BE2C (cell line): ENCODE measurements at places on chromosomes 16 and 17.
A peak's percentile ranks its signal among the peaks of the same experiment; 100 is the strongest.

DNA sequence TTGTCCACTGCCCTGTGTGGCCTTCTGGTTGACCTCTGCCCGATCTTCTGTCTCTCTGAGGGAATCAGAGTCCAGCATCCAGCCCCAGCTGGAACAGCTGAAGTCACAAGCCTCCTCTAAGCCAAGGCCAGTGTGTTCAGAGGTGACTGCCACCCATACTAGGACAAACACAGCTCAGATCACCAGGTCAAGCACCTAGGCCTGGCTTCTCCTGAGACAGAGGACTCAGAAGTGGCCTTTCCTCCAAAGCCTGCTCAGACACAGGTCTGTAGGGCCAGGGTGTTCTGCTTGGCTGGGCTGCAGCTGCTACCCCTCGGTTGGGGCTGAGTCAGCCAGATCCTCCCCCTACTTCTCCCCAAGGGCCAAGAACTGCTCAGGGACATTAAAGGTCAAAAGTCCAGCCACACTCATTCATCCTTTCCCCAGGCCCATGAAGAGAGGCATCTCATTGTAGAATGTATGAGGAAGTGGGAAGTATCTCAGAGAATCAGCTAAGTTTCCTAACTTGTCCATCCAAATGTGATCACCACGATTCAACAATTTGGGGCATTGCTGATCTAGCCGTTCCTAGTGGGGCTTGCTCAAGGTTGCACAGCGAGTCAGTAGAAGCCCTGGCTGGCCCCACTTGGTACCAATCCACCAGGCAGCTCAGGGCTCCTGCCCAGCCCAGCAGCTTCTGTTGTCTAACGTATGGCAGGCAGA is 7.6 kb downstream of the SLC46A1 start:
- no peak for DNase-seq

DNA sequence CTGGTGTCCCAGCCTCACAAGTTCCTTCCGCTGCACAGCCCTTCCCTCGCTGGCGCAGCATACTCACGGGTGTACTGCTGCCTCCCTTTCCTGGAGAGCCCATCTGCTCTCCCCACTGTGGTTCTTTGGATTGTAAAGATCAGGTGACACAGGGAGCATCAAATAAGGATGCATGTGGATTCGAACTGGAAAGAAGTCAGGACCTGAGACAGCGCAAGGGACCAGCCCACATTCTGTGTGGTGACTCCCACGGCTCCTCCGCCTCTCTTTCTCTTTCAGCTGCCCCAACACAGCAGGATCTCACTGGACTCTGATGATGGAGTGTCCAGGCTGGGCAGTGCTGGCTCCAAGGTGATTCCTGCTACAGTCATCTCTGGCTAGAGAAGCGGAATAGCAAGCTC is 8.1 kb downstream of the LDAF1 start:
- DNase-seq = no peak

- no peak for DNase-seq
Observed at GRCh38 chr17:80455784-80456183, 20.6 kb downstream of the NPTX1 start.

GRCh38 chr16:69613378-69614154 is 47.8 kb downstream of the NFAT5 start:
- no peak for DNase-seq

GRCh38 chr17:38421171-38421841 is 7.0 kb upstream of the ARHGAP23 start:
- DNase-seq = peak; percentile 44

- DNase-seq = peak; percentile 94
Observed at GRCh38 chr16:5502467-5502869, 404.9 kb upstream of the EEF2KMT start.

- no peak for DNase-seq
Observed at GRCh38 chr17:73297934-73298861, 13.6 kb downstream of the CDC42EP4 start.

GRCh38 chr17:40309031-40309948 is at the start of gene RARA:
Gene RARA, plus strand, starts transcription at chr17:40309180. Its CDS starts 22,039 bp downstream, at chr17:40331219.
- peak; percentile 77 for DNase-seq

GRCh38 chr17:2214047-2214928 is 89.3 kb downstream of the SMG6 start:
- DNase-seq = no peak

DNA sequence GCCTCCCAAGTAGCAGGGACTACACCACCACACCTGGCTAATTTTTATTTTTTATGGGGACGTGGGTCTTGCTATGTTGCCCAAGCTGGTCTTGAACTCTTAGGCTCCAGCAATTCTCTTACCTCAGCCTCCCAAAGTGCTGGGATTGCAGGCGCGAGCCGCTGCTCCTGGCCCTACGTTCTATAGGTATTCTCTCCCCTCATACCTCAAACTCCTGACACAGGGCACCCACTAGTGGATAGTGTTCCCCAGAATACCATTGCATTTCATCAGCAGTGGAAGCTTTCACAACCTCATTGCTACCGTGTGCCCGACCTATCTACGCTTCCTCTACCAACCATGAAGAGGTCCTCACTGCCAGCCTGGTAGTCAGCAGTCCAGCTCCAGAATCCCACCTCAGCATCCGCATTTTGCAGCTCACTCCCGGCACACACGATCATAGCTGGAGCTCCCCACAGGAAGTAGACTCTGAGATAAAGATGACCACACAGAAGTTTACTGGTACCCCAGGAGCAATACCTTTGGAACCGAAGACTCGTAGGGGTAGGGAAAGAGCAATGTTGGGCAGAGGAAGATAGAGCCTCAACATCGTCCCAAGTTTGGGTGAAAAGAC is 9.3 kb downstream of the CTRB2 start:
- no peak for DNase-seq
